Upper lobe of left lung (tissue), 6 donors: ENCODE measurements at places on chromosomes 5 and 9. TPM values are rescaled to one million over a fixed set of nuclear protein-coding genes. Genes with fewer than 3 reads are reported as not detected.

GRCh38 chr5:148734518-148734917 lies 80.2 kb upstream of the HTR4 start:
- no peak for DNase-seq

GRCh38 chr5:34687269-34688011 lies 31.3 kb downstream of the RAI14 start:
- no peak for DNase-seq

Gene RPL37
- 115 TPM for total RNA-seq

DNA sequence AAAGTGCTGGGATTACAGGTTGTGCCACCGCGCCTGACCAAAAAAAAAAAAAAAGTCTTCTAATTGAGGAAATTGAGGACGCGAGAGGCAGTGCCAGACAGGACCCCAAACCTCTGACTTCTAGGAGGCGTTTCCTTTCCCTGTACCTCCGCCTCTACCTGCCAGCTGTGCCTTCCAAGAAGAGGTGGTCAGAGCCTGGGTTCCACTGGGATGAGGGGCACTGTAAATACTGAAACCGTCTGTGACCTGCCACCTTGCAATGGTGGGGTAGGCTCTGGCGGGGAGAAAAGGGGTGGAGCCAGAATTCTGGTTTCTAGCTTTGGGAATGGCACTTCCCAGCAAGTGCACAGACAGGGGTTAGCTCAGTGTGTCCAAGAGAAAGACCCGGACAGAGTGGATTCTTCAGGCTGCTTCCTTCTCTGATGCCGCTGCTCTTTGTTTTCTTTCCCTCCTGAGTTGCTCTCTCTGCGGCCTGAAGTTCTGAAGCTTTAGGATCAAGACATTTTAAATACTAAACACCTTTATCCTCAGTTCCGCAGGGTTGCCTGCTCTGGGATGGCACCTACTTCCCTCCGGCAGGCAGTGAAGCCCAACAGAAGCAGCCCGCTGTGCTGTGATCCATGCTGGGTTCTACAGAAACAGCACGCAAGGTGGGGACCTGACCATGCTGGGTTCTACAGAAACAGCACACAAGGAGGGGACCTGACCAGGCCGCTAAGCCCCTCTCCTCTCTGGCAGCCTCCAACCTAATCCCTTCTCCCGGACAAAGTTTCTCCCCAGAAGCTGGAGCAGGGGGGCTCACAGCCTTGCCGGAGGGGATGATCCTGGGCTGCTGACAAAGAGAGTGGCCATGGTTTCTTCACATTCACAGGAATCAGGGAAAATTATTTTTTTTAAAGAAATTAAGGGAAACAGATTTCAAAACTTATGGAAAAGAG lies 65.2 kb downstream of the OTULIN start:
- DNase-seq, result no peak

DNA sequence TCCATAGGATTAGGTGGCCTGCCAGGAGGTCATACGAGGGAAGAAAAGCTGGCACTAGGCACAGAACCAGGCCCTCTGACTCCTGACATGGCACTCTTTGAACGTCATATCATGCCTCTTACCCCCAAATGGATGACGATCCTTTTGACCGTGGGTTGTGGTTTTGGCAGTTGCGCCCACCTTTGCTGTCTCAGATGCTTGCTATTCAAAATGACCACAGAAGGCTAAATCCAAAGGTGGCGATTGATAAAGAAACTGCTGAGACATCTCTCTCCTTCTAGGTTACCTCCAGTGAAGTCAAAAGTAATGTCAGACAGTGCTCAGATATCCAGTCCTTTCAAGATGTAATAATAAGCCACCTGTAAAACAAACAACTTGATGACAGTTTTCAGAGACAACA lies 385.0 kb downstream of the EFNA5 start:
- no peak for DNase-seq

Gene MLANA
- total RNA-seq, result not detected
